ENCODE measurements at places on chromosomes 3 and 15. TPM values are rescaled to one million over a fixed set of nuclear protein-coding genes. Genes with fewer than 3 reads are reported as not detected.

The TBL1XR1 gene
- 58.0 TPM for total RNA-seq

The XCR1 gene
- not detected for total RNA-seq

The FBXO40 gene
- total RNA-seq = not detected

The VGLL3 gene
- total RNA-seq = 1.1 TPM

The ZNF280D gene
- 18.8 TPM for total RNA-seq

The TGFBR2 gene
- total RNA-seq = 726 TPM

The SPRED1 gene
- total RNA-seq = 22.2 TPM
